NCI-H2171 treated with DMSO at 0.1 percent for 48 hours (cell line): ENCODE measurements at places on chromosomes 5 and 9.

GRCh38 chr5:150297236-150297890 is 5.3 kb downstream of the ARSI start:
- DNase-seq = no peak

DNA sequence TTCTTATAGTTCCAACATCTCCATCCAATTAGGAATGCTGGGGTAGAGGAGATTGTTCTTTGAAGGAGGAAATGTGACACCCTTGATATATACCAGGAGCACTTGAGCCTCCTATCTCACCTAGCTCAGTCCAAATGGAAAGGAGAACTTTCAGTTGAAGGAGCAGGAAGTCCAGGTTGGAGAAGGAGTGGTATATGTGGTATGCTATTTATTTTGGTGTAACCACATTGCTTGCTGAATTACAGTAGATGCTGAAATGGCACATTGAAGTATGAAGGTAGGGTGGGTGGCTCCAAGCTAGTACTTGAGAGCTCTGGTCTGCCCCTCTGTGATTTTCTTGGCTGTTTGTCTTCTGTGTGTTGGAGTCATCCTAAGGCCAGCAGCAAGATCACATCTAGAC is 6.1 kb downstream of the CSNK1G3 start:
- DNase-seq = no peak

GRCh38 chr9:75869236-75869635 is 21.2 kb upstream of the PCSK5 start:
- no peak for DNase-seq

- DNase-seq = no peak
Measured at GRCh38 chr5:145365464-145365863, 469.7 kb downstream of the PRELID2 start.

DNA sequence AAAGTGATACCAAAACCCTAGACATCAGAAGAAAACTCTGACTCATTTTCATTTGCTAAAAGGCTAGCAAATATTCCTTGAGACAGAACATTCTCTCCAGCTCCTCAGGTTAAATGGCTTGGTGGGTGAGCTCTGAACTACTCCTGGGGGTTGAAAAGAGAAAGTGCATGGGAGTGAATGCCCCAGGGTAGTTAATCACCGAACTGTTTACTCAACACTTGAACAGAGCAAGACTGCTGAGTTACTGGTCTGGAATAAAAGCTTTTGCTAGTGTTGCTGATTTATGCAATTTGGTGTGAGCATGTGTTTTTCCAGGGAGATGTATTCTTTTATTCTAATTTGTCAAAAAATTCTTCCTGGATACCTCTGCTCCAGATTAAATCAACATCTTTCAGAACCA is 88.3 kb upstream of the PRDM9 start:
- peak; percentile 81 for DNase-seq

DNA sequence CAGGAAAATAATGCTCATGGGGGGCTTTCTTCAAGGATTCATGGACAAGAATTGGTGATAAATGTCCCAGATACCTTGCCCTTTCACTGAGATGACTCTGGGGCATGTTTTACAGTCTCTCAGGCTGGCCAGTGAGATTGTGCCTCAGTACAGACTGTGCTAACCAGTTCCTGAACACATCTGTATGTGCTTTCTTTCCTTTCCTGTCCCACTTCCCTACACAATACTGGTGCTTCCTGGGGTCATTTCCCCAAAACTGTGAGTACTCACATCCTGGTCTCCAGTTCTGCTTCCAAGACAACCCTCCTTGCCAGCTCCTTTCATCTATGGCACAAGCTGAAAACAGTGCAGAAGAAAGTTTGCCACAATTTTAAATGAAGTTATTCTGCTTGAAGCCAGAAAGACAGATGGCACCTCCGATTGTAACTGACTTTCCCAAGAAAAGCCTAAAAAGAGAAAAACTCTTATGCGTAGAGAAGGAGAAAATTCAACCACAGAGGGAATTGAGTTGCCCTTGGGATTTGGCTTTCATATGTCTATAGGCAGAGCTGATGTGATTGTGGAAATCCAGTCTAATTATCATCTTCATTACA is 134.7 kb downstream of the DRD1 start:
- DNase-seq = no peak

GRCh38 chr9:93598647-93599241 is 22.4 kb downstream of the PHF2 start:
- no peak for DNase-seq

DNA sequence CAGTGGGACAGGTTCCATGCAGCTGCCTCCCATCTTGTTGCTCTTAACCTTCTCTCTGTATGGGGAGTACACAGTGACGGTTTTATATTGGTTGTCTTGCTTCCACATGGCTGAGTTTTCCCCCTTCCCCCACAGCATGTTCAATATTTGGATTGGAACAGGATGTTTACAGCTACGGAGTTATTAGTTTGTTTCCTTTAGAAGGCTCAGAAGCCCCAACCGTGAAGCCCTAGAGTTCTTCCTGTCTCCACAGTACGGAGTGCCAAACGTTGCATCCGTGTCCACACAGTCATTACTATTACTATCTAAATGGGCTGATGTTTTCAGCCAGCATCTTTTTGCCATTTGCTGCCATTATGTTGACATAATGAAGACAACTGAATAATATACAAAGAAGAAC is 277.5 kb downstream of the MARCHF11 start:
- DNase-seq = no peak

- no peak for DNase-seq
Measured at GRCh38 chr9:37905776-37906175, 1.8 kb upstream of the SLC25A51 start.

GRCh38 chr5:124126504-124127217 is 614.7 kb downstream of the CSNK1G3 start:
- peak; percentile 45 for DNase-seq

DNA sequence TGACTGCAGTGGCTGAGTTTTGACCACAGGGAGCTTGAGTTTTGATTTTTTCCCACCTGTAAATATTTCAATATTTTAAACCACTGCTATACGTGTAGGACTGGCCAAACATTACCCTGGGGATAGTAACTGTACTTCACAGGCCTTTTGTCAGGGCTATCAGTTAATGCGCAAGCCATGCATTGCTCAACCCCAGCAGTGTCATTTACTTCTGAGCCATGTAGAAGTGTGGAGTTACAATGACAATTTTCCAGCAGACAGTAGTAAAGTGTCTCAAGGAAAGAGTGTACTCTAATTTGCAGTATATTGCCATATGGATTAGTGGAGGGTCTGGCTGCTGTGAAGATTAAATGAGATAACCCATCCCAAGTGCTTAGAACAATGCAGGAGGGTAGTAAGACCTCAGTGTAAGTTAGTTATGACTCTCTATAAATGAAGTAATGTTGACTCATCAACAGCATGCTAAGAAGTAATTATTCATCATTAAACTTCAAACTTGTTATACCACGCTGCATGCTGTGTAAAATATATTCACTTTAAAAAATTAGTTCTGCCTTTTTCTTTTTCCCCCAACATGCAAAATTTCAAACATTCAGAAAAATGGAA is 489.2 kb downstream of the KDM4C start:
- no peak for DNase-seq

- no peak for DNase-seq
Measured at GRCh38 chr5:39405083-39405843, 19.5 kb downstream of the DAB2 start.

DNA sequence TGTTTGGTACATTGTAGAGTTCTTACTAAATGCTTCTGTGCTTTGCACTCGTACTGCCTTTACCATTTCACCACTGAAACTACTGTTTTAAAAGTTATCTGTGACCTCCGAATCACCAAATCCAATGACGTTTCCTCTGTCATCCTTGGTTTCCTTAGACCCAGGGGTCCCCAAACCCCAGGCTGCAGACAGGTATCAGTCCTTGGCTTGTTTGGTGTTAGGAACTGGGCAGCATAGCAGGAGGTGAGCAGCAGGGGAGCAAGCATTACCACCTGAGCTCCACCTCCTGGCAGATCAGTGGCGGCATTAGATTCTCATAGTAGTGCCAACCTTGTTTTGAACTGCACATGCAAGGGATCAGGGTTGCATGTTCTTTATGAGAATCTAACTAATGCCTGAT is 26.8 kb upstream of the APC start:
- no peak for DNase-seq

- no peak for DNase-seq
Measured at GRCh38 chr9:134838651-134839454, 41.8 kb upstream of the FCN2 start.

GRCh38 chr9:110101531-110102161 is 106.3 kb downstream of the C9orf152 start:
- no peak for DNase-seq

- DNase-seq = no peak
Measured at GRCh38 chr5:15803280-15803679, 303.3 kb downstream of the FBXL7 start.

GRCh38 chr5:60207040-60207439 is 313.5 kb upstream of the PDE4D start:
- DNase-seq = no peak

DNA sequence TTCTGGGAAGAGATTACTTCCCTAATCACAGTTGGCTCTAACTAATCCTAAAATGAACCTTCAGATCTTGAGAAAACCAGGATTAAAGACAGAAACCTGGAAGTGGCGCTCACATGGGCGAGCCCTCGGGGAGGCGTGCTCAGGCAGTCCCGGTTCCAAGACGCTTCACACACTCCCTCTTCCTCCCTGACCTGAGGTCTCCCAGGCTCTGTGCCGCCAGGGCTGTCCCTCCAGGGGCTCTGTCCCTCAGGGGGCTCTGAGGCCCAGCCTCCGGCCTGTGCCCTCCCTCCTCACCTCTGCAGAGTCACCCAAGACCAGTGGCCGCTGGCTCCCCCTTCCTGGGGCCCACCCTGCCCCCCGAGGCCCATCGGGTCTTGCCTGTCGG is 10.2 kb downstream of the SLC9A3 start:
- no peak for DNase-seq

DNA sequence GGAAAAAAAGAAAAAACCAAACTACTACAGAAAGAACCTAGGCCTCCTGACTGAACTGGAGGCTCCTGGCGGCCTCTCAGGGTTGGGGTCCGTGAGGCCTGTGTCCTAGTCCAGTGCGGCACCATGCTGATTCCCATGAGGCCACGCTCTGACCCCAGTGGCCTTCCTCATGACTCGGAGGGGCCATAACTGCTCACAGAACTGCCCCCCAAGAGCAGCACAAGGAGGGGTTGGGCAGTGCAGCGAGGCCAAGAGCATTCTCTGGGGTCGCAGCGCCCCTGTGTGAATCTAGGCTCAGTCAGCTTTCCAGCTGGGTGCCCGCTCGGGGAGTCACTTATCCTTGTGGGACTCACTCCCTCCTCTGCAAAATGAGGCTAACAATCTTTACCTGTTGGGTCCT is 79.3 kb upstream of the FBXW11 start:
- no peak for DNase-seq
